ENCODE measurements at places on chromosomes 5 and 9.

- DNase-seq: no peak
These were observed 130.7 kb downstream of the TTLL11 start for GRCh38 chr9:121962421-121962820.

GRCh38 chr9:2413160-2413805 is 208.3 kb upstream of the VLDLR start:
- no peak for DNase-seq

GRCh38 chr5:127967323-127967982 is 116.1 kb upstream of the SLC12A2 start:
- DNase-seq: no peak

- no peak for DNase-seq
These were observed 35.6 kb downstream of the PTCD2 start for GRCh38 chr5:72355706-72356299.

DNA sequence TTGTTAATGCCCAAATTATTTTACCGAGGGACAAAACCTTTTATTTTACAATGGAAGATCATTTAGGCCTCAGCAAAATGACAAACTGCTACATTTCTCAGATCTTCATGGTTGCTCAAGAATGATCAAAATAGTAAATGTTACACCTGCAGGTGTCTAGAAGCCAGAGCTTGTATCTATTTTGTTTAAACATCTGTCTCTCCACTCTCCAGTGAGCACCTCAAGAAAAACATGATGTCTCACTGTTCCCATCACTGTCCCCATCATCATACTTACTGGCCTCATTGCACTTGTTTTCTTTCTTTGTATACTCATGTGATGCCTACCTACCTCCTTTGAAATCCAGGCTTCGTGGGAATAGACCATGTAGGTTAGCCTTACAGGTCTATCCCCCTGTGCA is 149.6 kb downstream of the TTLL11 start:
- DNase-seq: no peak

DNA sequence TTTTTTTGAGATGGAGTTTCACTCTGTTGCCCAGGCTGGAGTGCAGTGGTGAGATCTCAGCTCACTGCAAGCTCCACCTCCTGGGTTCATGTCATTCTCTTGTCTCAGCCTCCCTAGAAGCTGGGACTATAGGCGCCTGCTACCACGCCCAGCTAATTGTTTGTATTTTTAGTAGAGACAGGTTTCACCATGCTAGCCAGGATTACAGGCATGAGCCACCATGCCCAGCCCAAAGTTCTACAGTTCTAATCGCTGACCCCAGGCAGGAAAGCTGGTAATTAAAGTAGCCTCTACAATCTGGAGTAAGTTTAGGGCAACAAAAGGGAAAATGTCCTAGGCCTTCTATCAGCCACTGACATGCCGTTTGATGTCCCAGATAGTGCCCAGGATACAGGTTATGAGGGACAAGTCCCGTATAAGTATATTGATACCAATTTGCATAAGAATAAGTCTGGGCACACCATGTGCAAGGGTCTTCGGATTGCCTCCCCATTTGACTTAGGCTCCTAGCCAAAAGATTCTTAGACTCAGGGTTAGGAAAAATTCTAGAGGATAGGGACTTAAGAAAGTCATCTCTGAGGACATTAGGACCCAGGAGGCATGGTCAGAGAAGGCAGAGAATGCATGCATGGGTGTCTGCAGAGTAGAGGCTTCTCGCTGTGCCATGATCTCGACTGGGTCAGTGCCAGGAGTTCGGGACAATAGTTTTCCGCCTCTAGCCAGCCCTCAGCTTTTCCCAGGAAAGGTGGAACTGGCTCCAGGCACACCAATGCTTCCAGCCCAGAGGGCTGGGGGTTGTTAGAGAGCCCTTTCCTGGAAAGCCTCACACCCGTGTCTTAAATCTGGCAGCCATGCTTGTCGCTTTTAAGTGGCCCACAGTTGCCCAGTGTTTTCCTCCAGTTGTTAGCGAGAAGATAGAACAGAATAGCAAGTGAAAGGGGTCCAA is 1111.1 kb downstream of the TAF11L14 start:
- peak; percentile 67 for DNase-seq

- DNase-seq: no peak
These were observed 93.1 kb downstream of the NUDT12 start for GRCh38 chr5:103469288-103470040.

DNA sequence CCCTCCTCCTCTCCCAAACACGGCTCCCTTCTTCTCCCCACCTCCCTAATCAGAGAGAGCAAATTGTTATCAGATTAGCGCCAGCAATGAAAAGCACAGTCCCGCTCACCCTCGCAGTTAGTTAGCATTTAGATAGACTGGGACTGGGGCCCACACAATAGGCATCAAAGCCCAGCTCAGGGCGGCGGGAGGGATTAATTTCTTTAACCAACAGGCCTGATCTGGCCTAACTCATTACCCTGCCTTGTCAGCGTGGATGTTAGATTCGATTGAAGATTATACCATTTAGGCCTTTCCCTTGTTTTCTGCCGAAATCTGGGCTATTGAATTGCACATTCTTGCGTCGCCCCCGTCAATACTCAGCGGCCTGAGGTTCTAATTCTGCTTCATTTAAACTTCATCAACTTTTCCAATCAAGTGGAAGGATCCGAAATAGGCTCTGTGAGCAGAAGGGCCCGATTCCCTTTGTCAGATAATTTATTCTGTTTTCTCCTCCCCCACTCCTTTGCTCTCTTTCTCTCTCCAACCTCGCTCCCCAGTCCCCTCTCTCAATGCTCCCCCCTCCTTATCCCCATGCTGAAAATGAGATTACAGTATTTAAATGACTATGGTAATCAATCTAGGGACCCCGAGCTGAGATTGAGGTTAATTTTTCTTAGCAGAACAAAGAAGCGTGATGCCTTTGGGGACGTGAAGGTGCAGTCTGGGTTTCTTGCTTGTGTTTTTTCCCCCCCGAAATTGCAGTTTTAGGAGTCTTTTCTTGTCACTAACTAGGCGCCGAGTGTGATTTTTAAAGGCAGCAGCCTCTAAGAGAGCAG is 15.1 kb downstream of the CFAP77 start:
- DNase-seq: no peak

GRCh38 chr9:99582814-99583213 is 238.9 kb upstream of the NR4A3 start:
- DNase-seq: no peak

GRCh38 chr9:6055216-6055615 is 39.8 kb upstream of the RANBP6 start:
- peak; percentile 76 for DNase-seq

GRCh38 chr9:70257991-70258691 is 637 bp upstream of the SMC5 start:
- peak; percentile 19 for DNase-seq

- DNase-seq: no peak
These were observed 145.2 kb downstream of the MTRR start for GRCh38 chr5:8013948-8014710.

- peak; percentile 73 for DNase-seq
These were observed 82.7 kb downstream of the SFXN1 start for GRCh38 chr5:175561085-175561484.

- no peak for DNase-seq
These were observed 140.4 kb upstream of the SPDL1 start for GRCh38 chr5:169442913-169443784.

DNA sequence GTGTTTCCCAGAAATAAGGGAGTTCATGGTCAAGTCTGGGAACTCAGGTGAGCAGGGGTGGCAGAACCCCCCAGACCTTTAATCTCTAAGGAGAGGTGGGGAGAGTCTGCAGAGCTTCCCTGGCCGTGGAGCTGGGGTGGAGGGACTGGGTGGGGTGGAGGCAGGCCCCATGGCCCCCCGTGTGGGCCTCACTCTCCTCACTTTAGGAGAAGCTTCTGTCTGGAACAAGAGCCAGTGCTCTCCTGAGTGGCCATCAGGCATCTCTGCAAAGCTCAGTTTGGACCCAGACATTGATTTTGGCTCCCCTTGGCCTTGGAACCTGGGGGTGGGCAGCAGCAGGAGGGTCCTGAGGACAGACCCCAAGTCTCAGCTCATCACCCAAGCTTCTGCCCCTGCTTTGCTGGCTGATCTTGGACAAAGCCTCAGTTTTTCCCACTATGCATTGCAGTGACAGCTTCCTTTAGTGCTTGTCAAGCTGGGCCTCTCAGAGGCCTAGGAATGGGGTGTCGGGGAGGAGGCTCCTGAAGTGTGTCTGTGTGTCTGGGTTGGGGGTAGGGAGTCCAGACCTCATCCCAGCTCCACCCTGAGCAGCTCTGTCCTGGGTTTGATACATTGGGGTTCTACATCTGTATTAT is 3.5 kb upstream of the GBGT1 start:
- DNase-seq: no peak

- no peak for DNase-seq
These were observed 66.7 kb upstream of the FOXE1 start for GRCh38 chr9:97786341-97786740.

DNA sequence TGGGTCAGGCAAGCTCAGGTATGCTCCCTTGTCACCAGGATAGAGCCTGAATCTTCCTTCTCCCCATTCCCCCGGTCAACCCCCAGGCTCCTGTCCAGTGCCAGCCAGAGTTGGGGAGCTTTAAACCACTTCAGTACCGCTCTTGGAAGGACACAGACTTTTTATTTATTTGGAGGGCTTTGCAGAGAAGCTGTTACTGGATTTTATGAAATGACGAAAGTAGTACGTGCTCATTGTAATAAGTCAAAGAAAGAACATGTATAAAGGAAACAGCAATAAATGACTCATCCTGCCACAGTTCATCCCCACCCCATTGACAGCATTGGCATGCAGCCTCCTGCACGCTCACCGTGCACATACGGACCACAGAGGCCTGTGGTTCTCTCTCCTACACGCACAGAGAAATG is 230.3 kb downstream of the AUH start:
- DNase-seq: no peak

GRCh38 chr5:158855510-158855909 is 244.2 kb downstream of the EBF1 start:
- no peak for DNase-seq

DNA sequence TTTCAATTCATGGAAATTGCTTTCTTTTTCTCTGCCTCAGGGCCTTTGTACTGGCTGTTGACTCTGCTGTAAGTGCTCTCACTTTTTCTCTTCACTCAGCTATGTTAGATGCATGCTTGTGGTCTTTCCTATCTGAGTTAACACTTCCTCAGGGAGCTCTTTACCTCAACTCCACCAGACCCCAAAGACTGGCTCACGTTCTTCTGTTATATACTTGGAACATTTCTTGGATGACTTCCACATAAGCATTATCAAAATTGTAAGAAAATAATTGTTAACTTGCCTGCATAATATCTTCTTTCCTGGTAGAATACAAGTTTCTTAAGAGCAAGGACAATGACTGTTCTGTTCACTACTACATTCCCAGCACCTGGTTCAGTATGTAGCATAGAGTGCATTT is 455.9 kb downstream of the EBF1 start:
- no peak for DNase-seq

DNA sequence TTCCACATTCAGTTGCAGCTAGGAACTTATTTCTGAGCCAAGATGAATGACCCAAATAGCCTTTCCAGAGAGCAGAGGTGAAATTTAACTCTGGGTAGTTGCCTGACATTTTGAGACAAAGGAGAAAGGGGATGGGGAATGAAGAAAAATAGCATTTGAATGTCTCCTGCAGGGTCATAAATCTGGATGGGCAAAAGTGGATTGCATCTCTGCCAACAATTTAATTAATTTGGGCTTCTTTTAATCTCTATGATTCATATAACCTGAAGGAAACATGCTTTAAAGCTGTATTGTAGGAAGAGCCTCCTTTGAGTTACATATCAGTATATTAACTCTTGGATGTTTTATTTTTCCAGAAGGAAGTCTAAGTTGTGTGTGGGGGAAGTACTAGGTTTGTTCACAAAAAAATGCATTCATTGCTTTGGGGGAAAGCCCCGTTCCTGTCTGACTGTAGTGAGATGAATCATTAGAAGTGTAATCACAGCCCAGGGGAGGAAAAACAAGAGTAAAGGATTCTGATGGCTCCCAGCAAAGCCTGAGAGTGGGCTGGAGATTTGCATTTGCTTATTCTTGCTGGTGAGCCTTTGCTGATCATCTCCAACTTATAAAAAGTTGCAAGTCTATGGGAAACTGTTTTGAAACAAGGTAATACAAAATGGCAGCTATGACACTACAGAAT is 133.0 kb upstream of the IQGAP2 start:
- DNase-seq: no peak

Measured in RPMI8226 (cell line).